Stimulated activated CD4-positive, alpha-beta T cell treated with anti-CD3 and anti-CD28 coated beads, TNF-alpha, amount 100 ng/mL, for 4 hours (primary cell): ENCODE measurements at places on chromosomes 5 and 9.

GRCh38 chr5:131381021-131381420 lies 117.2 kb downstream of the CDC42SE2 start:
- no peak for DNase-seq

GRCh38 chr9:129484352-129485000 lies 136.4 kb downstream of the C9orf50 start:
- no peak for DNase-seq

DNA sequence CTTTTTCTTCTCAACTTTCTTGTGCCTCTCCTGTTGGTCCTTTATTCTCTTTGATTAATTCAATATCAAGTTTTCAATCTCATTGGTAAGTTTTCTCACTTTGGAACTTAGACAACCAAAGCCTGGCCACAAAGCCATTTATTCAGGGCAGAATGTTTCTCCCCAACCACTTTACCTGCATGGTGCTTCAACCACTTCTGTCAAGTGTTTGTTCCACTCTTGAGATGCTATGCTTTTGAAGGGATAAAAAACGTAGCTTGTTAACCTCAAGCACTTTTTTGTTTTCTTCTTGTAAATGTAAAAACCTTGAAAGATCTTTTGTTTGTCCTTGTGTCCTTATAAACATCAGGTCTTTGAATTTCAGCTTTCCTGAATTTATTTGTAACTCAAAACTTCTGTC lies 966.7 kb downstream of the MAT2B start:
- DNase-seq = no peak

- DNase-seq = no peak
Observed at GRCh38 chr5:173012882-173013281, 29.3 kb downstream of the ATP6V0E1 start.

- no peak for DNase-seq
Observed at GRCh38 chr9:86792136-86792535, 155.2 kb downstream of the GAS1 start.

DNA sequence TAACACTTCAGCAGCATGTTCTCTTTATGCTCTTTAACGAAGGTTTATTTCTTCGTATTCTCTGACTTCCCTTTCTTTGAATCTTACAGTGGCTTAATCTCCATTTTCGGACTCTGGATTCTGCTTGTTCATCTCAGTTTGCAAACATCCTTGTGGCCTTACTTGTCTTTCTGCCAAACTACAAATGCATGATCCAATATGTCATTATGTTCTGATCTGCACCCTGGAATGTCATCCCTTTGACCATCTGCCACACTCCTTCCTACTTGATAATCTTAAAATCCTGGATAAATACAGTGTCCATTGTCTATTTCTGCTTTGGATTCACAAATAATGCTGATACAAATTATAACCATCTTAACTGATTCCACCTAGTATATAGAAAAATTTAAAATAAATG lies 499.2 kb downstream of the CDH18 start:
- DNase-seq = no peak

DNA sequence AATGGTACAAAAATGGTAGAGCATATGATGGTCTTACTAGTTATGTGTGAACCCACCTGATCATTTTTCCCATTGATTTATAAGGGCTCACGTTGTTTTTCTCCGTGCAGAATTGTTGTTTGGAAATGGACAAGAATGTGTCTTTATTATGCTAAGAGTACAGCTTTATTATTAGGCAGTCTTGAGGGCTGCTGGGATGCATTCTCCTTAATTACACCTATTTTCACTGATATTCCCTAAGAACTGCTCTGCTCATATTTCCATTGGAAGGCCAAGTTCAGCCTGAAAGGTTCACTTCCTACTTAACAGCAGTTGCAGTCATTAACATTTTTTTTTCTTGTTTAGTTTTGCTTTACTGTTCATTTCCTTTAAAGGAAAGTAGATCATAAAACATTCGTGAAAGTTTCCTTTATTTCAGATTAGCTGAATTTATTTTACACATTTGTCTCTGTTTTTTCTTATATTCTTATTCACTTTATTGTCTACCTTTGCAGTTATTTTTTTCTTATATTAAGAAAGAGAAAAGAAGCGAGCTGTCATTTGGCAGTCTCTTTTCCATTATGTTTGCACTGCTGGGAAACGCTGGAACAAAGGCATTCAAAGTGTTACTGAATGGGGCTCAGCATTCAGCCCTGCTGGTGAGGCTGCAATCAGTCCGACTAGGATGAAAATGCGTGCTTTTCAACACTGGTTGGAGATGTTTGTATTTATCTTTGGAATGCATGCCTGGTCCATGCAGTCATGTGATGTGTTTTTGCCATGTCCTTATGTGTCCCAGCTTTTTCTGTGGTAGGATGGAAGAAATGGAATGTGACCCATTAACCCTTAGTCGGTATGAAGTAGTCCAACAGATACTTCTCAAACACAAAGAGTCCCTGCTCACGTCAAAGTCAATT lies 602.7 kb upstream of the ZNF608 start:
- no peak for DNase-seq

- DNase-seq = no peak
Observed at GRCh38 chr9:6838158-6838557, 80.4 kb downstream of the KDM4C start.

DNA sequence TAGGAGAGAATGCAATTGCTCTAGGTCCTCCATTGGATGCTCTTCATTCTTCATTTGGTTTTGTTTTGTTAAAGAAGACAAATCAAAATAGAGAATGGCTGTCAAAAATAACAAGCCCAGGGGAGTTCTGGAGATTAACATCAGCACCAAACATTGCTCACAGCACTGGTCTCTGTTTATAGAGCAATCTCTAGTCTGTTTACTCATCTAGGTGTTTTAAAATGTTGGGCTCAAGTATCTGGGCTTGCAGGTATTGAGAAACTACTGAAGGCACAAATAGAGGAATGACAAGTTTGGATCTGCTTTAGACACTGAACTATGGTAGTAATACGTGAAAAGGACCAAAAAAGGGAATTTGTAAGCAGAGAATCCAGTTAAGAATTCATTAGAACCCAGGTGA lies 77.0 kb upstream of the TMC1 start:
- DNase-seq = no peak

GRCh38 chr9:38406476-38407186 lies 14.1 kb downstream of the ALDH1B1 start:
- DNase-seq = no peak

- no peak for DNase-seq
Observed at GRCh38 chr5:35675392-35675791, 57.7 kb downstream of the SPEF2 start.

GRCh38 chr5:157280927-157281326 lies 15.0 kb downstream of the CYFIP2 start:
- DNase-seq = no peak

DNA sequence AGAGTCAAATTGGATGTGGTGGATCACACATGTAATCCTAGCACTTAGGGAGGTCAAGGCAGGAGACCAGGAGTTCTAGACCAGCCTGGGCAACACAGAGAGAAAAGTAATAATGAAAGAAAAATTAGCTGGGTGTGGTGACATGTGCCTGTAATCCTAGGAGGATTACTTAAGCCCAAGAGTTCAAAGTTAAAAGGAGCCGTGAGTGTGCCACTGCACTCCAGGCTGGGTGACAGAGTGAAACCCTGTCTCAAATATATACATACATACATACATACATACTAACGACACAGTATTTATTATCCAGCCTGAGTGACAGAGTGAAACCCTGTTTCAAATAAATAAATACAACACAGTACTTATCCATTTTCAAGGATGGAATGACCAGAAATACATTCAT lies 180.3 kb downstream of the BNC2 start:
- no peak for DNase-seq

GRCh38 chr5:157613385-157614245 lies 38.0 kb upstream of the ADAM19 start:
- no peak for DNase-seq

DNA sequence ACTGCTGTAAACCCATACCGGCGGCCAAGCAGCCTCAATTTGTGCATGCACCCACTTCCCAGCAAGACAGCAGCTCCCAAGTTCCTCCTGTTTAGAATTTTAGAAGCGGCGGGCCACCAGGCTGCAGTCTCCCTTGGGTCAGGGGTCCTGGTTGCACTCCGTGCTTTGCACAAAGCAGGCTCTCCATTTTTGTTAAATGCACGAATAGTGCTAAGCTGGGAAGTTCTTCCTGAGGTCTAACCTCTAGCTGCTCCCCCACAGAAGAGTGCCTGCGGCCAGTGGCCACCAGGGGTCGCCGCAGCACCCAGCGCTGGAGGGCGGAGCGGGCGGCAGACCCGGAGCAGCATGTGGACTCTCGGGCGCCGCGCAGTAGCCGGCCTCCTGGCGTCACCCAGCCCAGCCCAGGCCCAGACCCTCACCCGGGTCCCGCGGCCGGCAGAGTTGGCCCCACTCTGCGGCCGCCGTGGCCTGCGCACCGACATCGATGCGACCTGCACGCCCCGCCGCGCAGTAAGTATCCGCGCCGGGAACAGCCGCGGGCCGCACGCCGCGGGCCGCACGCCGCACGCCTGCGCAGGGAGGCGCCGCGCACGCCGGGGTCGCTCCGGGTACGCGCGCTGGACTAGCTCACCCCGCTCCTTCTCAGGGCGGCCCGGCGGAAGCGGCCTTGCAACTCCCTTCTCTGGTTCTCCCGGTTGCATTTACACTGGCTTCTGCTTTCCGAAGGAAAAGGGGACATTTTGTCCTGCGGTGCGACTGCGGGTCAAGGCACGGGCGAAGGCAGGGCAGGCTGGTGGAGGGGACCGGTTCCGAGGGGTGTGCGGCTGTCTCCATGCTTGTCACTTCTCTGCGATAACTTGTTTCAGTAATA lies at the start of gene FXN:
Gene FXN, plus strand, starts transcription at position 315 of the 871 bp plus-strand sequence. Its CDS starts 31 bp downstream, at position 346.
- DNase-seq = peak; percentile 82

DNA sequence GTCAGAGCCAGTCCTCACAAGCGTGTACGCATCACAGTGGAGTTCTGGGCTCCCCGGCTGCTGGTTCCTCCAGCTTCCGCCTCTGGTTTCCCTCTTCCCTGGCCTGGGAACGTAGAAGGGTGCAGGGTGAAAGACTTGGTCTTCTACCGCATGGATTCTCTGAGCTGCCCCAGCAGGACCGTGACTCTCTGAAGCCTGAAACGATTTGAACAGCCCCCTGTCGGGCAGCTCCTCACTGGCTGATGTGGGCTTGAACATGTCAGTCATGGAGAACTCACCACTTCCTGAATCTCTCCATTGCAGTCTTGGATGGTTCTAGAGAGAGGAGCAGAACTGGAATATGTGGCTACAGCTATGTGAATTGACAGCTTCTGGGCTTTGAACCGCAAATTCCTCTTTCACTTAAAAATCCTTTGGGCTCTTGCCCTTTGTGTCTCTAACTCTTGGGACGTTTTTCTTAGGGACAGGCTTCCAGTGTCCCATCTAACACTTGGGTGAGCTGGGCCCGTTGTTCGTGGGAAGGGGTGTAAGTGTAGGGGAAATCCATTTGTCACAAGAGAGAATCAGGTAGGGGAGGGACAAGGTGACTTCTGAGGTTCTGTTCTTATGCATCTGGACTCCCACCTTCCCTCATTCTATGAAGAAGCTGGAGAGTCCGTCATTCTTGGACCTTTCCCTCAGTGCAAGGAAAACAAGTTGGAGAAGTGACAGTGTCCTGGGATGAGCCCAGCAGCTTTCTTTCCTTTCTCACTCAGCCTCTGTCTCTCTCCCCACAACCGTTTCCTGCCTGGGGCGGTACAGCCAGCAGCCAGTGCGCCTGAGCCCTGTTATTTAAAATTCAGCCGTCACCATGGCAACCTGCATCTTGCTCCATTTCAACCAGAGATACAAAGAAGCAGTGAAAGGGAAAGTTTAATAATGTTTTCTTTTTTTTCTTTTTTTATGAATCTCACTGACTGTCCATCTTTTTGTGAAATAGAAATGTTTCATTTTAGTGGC lies 84.7 kb downstream of the PTTG1 start:
- peak; percentile 14 for DNase-seq

DNA sequence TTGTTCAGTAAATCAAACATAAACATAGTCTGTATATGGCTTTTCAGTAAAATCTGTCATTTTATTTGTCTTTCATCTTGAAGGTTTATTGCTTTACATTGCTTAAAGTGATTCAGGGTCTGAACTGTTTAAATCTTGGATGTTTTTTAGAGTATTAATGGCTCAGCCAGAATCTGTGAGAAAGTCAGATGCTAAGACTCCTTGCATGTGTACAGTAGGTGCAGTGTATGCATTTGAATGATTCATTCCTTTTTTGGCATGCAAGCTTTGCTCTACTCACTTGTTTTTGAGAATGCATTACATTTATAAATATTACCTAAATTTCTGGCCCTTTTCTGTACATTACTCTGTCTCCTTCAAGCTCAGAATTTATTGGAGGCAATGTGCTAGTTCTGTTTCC lies 271.0 kb upstream of the RIOK2 start:
- DNase-seq = no peak

- no peak for DNase-seq
Observed at GRCh38 chr5:154474396-154475334, 3.4 kb downstream of the HAND1 start.

DNA sequence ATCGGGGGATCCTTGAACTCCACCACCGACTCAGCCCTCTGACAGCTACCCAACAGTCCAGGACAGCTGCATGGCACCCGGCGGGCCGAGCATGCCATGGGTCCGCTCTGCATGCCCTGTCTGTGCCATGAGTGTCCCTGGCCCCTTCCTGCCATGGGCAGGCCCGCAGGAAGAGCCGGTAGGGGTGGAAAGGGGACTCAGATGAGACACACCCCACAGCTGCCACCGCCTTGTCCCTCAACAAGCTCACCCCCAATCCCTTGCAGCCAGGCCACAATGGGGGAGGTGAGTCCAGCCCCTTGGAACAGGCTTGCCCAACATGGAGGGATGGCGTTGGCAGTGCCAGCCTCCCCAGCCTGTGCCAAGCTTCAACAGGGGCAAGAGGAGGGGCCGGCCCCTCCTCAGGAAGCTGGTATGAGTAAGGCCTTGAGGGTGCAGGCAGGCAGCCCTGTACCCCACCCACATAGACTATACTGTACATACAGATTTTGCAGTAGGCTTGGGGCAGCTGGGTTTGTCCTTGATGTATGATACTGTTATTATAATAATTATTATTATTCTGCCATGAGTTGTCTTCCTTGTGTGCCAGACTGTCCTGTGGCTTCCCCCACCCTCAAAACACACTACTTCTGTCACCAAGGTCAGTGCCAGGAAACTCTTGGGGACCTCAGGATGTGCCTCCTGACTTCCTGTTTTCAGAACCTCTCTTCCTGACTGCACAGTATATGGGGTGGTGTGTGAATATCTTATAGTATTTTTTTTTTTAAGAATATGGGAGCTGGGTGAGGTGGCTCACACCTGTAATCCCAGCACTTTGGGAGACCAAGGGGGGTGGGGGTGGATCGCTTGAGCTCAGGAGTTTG lies 12.0 kb upstream of the SLC34A1 start:
- no peak for DNase-seq

DNA sequence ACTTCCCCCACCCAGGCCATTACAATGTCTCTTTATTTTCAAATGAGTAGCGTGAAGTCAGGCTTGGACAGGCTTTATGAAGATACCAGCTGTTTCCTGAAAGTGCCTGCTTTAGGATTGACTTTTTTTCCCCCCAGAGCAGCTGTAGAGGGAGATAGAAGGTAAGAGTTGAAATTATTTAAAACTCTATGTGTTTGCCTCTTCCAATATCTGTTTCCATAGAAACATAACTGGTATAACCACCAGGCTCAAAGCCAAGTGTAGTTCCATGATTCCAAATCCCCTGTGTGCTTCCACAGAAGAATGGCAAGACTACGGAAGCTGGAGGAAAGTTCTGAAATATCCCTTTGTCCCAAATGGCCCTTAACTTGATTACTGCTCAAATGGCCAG lies 87.4 kb upstream of the TBC1D2 start:
- no peak for DNase-seq
